ENCODE measurements at places on chromosomes 7 and 10.

GRCh38 chr10:26227786-26228185 lies 11.2 kb downstream of the GAD2 start:
- no peak for DNase-seq

GRCh38 chr7:134879815-134880475 lies 100.5 kb downstream of the CALD1 start:
- DNase-seq: no peak

DNA sequence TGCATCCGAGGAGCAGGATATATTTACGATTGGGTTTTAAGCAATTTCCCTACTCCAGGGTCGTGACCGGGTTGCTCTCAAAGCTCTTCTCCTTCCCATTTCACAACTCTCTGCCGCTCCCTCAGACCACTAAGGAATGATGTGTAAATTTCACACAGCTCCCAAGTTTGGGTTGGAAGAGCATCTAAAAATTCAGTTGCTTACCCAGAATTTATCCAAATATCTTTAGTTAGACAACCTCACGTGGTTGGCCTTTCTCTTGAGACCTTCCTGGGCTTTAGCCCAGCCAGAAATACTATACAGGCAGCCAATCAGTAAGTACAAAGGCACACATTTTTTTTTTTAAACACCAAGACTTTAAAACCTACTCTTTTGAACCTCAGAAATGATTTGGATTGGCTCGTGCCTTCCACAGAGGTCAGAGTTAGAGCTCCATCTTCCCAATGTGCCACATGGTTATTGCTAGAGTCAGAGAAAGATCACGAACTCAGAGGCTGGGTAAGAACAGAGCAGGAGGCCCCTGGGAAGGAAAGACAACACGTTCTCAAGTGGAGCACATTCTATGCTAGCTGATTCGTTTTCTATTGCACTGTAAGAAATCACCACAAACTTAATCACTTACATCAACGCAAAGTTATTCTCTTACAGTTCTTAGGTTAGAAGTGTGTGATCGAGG lies 335.4 kb upstream of the MGMT start:
- no peak for DNase-seq

- DNase-seq: no peak
These were observed 56.2 kb upstream of the IGFBP3 start for GRCh38 chr7:45977256-45977780.

DNA sequence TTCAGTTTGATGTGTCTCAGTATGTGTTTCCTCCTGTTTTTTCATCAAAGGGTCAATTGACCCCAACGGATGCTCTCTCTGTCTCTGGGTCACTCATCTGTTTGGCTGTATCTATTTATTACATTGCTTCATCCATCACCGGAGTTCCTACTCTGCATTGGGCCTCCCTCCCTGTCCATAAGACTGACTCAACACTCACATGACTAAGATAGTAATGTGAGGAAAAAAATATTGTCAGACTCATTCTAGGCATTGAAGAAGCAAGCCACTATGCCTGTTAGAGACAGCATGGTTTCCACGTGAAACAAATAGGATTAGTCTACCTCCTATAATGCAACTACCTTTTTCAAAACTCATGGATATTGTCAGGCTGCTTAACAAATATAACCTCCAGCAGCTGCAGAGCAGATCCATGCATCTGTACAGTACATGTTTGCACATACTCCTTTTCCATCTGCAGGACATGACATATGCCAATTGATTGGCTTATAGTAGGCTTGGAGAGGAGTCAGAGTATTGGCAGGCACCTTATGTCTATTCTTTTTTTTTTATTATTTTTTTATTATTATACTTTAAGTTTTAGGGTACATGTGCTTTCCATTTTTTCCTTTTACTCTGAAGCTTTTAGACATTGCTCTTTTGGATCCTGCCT lies 275.2 kb downstream of the LRRTM3 start:
- no peak for DNase-seq
